ENCODE measurements at places on chromosomes 3 and 15.
A peak's percentile ranks its signal among the peaks of the same experiment; 100 is the strongest.

DNA sequence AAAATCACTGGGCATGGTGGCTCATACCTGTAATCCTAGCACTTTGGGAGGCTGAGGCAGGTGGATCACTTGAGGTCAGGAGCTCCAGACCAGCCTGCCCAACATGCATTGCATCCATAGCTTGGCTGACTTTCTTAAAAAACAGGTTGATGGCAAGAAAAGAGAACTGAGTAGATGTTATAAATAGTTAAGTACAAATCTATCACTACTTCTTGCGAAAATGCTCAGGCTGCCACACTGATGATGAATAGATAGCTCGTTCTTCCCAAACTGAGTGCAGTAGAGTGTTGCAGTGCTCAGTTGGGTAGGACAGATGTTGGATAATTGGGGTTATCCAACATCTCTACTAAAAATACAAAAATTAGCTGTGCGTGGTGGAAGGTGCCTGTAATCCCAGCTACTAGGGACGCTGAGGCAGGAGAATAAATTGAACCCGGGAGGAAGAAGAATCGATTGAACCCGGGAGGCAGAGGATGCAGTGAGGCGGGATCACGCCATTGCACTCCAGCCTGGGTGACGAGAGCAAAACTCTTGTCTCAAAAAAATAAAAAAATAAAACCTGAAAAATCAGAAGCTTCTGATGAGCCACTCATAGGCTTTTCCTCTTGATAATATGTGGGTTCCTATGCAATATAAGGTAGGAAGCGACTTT, 1.2 kb downstream of the BTLA start:
- no peak for DNase-seq

- no peak for DNase-seq
Observed at GRCh38 chr3:13709706-13710105, 160.8 kb downstream of the FBLN2 start.

GRCh38 chr15:41772720-41773331, 1.5 kb upstream of the MAPKBP1 start:
- peak; percentile 91 for DNase-seq

GRCh38 chr3:13427662-13428603, 7.8 kb upstream of the NUP210 start:
- DNase-seq: peak; percentile 14

- DNase-seq: peak; percentile 87
Observed at GRCh38 chr3:128804017-128804810, 75.2 kb upstream of the ACAD9 start.

- DNase-seq: no peak
Observed at GRCh38 chr3:195908694-195909581, 587 bp upstream of the TNK2 start.

DNA sequence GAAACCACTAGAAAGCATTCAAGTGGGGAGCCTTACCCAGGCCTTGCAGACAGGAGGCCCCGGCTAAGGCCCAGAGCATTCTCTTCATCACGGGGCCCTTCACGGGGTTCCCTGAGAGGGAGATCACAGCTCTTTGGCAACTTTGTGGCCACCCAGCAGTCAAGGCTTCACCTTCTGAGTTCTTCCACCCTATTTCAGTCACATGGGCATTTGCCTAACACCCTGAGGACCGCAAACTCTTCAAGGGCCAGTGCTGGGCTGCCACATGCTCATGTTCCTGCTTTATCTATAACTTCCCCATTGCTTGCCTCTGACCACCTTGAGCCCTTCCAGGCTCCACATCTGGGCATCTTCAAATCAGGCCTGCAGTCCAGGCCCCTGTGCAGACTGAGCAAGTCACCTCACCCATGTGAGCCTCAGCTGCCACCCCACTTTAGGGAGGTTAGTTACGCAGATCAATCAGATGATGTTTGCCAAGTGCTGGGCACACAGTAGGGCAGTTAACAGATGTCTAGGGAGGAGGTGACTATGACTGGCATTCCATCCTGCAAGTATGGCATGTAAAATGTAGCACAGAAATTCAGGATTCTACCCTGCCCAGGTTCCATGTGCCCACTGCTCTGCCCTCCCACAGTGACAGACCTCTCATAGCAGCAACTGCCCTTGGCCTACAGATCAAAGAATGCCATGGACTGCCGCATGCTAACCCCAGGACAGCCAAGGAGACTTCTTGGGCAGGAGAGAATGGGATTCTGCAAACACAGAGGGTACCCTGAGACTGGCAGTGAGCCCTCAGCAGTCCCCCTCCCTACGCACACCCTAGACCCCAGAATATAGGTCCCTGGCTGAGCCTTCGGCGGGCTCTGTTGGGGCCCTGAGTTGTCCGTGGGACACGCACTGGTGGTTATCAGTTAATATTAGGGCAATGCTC, 37.6 kb upstream of the ZNF710 start:
- DNase-seq: peak; percentile 63

GRCh38 chr15:91336687-91337086, 236.6 kb downstream of the SV2B start:
- no peak for DNase-seq

GRCh38 chr15:90064911-90065681, 37.2 kb downstream of the IDH2 start:
- DNase-seq: peak; percentile 54

- DNase-seq: peak; percentile 43
Observed at GRCh38 chr3:11509173-11510000, 134.3 kb downstream of the VGLL4 start.

DNA sequence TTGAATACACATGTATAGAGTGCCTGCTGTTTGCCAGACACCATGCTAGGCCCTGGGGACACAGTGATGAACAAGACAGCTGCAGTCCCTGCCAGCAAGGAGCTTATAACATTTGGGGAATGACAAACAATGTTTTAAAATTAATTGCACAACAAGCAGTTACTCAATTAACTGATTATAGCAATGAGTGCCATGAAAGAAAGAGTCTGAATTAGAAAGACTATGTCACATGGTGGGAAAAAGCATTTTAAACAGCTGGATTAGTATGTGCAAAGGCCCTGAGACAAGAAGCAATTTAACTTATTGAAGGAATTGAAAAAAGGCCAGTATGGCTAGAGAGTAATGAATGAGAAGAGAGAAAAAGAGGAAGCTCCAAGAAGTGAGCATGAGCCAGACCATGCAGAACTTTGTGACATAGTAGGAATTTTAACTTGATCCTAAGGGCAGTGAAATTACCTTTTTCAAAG, 64.5 kb upstream of the PLXNA1 start:
- peak; percentile 25 for DNase-seq

GRCh38 chr3:40920041-40920440, 279.3 kb upstream of the CTNNB1 start:
- DNase-seq: no peak

- no peak for DNase-seq
Observed at GRCh38 chr3:172973799-172974198, 167.2 kb downstream of the SPATA16 start.

DNA sequence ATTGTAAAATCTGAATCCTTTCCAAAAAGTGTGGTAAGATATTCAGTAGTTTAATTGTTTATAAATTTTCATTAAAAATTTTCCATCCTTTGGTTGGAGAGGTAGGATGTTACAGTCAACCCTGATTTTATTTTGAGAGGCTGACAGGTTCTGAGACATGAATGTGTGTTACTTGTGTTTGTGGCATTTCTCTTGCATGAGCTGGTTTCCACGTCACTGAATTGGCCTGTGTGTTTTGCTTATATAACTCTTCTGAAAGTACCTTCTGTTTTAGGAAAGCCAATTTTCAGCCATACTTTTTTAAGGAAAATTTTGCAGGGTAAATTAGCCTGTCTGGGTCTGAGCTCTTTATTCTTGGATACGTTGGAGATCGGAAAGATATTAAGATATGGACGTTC, 30.7 kb downstream of the PXYLP1 start:
- DNase-seq: no peak

GRCh38 chr3:197083486-197083885, 53.9 kb upstream of the MELTF start:
- no peak for DNase-seq

GRCh38 chr15:101549647-101550046, 60.1 kb upstream of the PCSK6 start:
- DNase-seq: no peak

- peak; percentile 20 for DNase-seq
Observed at GRCh38 chr3:32743934-32744333, 58.9 kb downstream of the CNOT10 start.

DNA sequence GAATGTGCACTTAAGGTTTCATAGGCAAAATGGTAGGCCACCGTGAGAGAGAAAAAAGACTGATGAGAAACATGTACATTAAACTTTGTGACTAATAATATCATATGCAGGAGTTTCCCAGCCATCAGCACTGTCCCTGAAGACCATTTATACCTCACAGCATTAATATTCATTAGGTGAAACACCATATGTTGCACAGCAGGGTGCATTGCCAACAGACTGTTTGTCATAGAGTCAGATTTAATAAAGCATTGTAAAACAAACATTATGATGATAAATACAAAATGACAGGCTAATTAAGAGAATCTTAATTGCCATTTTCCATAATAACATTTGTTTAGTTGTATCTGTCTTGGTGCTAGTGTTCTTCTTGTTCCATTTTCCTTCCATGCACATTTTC, 578.3 kb downstream of the EPHA3 start:
- DNase-seq: no peak

DNA sequence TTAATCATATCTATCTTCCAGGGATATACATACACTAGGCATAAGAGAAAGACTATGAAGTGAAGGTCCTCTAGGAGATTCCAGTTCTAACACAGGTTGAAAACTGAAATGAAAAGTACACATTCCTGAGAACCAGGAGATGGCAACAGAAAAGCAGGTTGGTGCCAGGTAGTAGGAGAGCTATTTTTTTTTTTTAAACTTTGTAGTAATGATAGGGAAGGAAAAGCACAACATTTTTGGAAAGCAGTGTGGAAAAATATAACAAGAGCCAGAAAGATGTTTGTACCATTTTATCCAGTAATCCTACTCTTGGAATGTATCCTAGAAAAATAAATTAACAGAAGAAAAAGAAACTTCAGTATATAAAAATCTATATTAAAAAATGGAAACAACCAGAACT, 189.9 kb downstream of the DTWD1 start:
- no peak for DNase-seq

DNA sequence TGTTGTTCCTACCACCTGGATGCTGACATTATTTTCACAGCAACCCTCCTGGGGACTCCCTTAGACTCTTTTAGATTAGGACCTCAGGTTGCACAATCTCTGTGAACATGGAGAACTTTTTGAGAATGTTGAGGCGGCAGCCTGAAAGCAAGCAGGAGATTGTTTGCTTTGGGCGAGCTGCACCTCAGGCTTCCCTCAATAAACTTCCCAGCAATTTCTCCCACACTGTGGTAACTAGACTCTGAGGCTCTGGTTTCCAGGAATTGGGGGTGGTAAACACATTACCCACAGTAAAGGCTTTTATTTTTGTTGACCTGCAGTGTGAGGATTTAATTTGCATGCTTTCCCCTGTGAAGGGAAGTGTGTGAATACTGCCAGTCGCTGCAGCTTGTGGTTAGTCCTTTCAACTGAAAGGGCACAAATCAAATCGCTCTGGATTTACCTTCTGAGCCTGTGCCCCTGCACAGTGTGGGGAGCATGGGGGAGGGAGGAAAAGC, 35.2 kb upstream of the SIAH2 start:
- peak; percentile 41 for DNase-seq
